ENCODE measurements at places on chromosomes 11 and 22.

DNA sequence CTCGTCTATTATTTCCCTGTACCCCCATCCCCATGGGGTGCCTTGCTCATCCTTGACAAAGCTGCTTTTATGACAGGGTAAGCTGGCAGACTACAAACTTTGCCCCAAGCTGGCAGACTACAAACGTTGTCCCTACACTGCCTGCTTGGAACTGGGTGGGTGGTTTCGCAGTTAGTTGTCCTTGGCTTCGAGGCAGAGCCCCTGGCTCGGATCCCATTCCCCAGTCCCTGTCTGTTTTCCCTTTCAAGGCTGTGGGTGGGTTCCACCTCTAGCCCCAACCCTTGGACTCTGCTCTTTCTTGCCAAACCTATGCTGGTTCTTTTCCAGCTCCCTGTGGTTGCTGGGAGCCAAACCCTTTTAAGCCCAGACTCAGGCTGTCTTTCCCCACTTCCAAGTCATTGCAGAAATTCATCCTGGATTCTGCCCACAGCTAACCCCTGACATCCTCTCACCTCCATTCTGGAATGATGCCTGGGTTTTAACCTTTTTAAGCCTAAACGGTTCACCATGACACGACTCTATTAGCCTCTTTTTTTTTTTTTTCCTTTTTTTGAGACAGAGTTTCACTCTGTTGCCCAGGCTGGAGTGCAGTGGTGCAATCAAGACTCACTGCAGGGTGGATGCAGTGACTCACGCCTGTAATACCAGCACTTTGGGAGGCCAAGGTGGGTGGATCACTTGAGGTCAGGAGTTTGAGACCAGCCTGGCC is 9.2 kb upstream of the RBM14 start:
- DNase-seq, result no peak

DNA sequence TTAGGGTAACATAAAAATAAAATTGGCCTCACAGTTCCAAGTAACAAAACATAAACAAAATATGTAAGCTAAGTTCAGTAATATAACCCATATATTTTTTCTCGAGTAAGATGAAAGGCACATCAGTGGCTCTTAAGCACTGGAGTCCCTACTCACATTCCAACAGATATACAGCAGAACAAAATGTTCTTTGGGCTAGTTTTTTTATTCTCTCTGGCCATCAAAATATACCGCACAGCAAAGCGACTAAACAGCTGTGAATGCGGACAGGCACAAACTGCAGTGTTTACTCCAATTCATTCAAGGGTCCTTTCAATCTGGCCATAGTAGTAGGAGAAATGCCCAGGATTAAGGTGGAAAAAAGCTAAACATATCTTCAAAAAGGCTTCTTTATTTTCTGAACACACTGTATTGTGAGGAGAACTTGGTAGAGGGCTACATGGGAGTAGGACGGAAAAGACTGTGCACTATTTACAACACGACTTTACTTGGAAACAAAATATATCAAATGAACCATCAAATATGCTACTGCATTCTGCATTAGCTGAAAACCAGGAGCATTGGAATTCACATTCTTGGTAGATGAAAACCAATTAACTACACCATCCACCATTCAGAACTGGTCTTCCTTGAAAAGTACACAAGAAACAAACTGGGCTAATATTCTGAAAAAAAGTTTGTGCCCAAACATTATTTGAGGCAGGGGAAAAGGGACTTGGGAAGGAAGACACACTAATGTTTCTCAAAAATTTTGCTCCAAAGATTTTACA is 4.4 kb downstream of the CDON start:
- no peak for DNase-seq

GRCh38 chr11:62472063-62472884 is 53.4 kb downstream of the SCGB1A1 start:
- no peak for DNase-seq

DNA sequence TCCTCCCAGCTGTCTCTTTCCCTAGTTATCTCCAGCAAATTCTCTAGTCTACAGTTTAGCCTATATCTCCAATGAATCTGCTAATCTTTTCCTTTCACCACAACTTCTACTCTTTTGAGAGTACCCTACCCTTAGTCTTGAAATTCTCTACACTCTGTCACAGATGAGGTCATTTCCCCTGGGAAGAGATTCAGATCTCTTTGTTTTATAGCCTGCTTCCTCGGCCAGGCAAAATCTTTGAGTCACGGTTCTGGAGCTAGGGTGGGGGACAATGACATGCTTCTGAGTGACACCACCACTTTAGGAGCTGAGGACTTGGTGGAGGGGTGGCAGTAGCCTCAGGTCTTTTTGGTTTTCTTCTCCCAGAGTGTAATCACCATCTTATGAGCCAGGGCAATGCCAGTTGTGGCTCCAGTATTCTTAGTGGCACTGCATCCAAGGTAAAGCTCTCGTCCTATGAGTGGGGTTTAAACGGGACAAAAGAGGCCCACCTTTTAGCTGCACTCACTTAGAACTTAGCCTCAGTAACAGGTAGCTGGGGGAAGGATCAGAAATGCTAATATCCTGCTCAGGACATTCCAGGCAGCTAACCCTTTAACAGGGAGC is 98.5 kb upstream of the RRM1 start:
- DNase-seq, result no peak

Measured in CD4-positive, alpha-beta T cell treated with Interleukin-10 for 1 hour (primary cell).